ENCODE measurements at places on chromosomes 12 and 14. TPM values are rescaled to one million over a fixed set of nuclear protein-coding genes. Genes with fewer than 3 reads are reported as not detected.
A peak's percentile ranks its signal among the peaks of the same experiment; 100 is the strongest.

The RPGRIP1 gene
- 1.5 TPM for total RNA-seq

The TUNAR gene
- total RNA-seq: not detected

The CLEC9A gene
- 0.64 TPM for total RNA-seq

The SDR9C7 gene
- not detected for total RNA-seq

DNA sequence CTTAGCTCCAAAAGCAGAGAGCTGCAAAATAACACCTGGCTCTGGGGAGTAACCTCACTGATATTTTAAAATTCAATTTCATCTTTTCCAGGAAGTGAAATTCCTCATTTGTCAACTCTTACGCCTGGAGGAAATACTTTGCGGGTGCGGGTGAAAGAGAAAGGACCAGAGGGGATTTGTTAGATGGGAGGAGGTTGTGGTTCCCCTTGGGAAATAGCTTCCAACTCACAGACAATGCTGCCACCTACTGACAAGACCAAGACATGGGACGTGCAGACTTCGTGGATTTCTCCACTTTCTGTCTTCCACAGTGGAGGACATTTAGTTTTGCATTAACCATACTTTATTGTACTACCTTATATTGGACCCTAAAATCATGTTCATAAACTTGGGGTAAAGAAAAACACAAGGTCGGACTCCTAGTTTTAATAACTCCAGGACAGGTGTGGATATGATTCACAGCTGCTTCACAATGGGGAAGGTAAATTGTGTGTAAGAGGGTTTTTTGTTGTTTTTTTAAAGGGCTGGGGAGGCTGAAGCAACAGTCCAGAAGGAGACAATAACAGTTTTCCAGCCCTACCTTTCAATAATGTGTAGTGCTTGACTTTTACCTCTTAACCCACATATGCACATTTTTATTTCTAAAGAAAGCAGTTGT, 10.8 kb downstream of the FBXL14 start:
- peaks cover 3% of the 10 kb centered on the region for H3K36me3 ChIP-seq
- DNase-seq: peak; percentile 42
- H3K27ac ChIP-seq: no peak overlapping the region
- H3K4me1 ChIP-seq: peaks cover 6% of the 10 kb centered on the region
- H3K4me3 ChIP-seq: no peak overlapping the region

DNA sequence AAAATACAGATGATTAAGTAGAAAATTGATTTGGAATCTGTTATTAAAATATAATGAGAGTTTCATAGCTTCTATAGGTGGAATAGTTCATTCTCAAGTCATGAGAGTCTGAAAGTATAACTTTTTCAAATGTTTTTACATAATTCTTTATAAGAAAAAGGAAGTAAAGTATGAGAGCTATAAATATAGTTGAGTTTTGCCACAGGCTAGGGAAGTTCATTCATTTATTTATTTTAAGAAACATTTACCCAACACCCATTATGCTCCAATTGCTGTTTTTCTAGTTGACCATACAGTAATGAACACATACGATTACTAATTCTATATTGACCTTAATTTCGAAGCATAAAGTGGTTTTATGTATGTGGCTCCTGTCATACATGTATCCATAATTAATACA, 24.8 kb downstream of the LRRIQ1 start:
- no peak for DNase-seq
- no peak overlapping the region for H3K4me3 ChIP-seq
- no peaks in the 10 kb centered on the region for H3K27me3 ChIP-seq
- H3K4me1 ChIP-seq: no peaks in the 10 kb centered on the region

- no peaks in the 10 kb centered on the region for H3K27me3 ChIP-seq
- no peak overlapping the region for H3K27ac ChIP-seq
- DNase-seq: no peak
Measured at GRCh38 chr12:27554421-27555186, 30.6 kb downstream of the PPFIBP1 start.

- no peak overlapping the region for H3K4me3 ChIP-seq
- no peak for DNase-seq
- no peaks in the 10 kb centered on the region for H3K27me3 ChIP-seq
- no peaks in the 10 kb centered on the region for H3K36me3 ChIP-seq
Measured at GRCh38 chr12:87425942-87426554, 603.2 kb downstream of the C12orf50 start.

DNA sequence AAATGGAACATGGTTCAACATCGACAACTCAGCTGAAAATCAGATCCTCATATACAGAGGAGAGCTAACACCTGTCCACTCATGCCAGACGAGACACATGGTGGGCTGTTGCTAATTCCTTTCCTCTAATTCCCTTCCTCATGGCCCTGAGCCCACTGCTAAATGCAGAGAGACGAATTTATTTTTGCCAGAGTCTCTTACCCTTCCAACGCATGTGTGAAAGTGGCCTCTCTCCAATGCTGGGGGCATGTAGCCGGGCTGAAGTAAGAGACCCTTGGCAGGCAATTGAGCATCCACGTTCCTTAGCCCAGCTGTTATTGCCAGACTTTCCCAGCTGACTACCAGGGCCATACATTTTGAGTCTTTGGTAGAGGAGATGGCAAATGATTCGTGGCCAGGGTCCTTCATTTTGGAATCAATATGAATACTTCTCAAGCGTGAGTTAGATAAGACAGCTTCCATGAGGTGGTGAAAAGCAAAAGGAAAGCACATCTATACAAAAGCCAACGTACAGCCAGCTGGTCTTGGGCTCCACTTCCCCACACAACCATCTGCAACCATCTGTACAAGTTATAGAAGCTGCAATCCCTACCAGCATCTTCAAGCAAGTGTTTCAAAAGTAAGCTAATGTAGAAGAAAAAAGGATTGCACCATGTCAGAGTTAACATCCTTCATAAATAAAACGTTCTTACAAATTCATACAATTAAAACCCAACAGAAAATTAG, 28.6 kb downstream of the CORO1C start:
- DNase-seq: no peak
- no peak overlapping the region for H3K27ac ChIP-seq

GRCh38 chr14:20719777-20720176, 25.9 kb upstream of the EDDM3A start:
- H3K27me3 ChIP-seq: no peaks in the 10 kb centered on the region
- H3K4me3 ChIP-seq: no peak overlapping the region
- no peak for DNase-seq
- no peaks in the 10 kb centered on the region for H3K4me1 ChIP-seq

GRCh38 chr14:60356386-60356785, 107.4 kb downstream of the PPM1A start:
- no peak overlapping the region for H3K27ac ChIP-seq
- H3K27me3 ChIP-seq: no peaks in the 10 kb centered on the region
- H3K4me1 ChIP-seq: no peaks in the 10 kb centered on the region
- H3K36me3 ChIP-seq: no peaks in the 10 kb centered on the region
- DNase-seq: no peak
- no peak overlapping the region for H3K4me3 ChIP-seq

- H3K27me3 ChIP-seq: no peaks in the 10 kb centered on the region
- DNase-seq: no peak
- H3K27ac ChIP-seq: no peak overlapping the region
- H3K4me1 ChIP-seq: peaks cover 3% of the 10 kb centered on the region
- H3K36me3 ChIP-seq: no peaks in the 10 kb centered on the region
- H3K4me3 ChIP-seq: no peak overlapping the region
Measured at GRCh38 chr12:132210223-132211055, 66.2 kb downstream of the NOC4L start.

- H3K4me3 ChIP-seq: no peak overlapping the region
- no peaks in the 10 kb centered on the region for H3K4me1 ChIP-seq
- DNase-seq: no peak
- H3K27ac ChIP-seq: no peak overlapping the region
Measured at GRCh38 chr12:125873016-125873415, 807.8 kb downstream of the AACS start.

DNA sequence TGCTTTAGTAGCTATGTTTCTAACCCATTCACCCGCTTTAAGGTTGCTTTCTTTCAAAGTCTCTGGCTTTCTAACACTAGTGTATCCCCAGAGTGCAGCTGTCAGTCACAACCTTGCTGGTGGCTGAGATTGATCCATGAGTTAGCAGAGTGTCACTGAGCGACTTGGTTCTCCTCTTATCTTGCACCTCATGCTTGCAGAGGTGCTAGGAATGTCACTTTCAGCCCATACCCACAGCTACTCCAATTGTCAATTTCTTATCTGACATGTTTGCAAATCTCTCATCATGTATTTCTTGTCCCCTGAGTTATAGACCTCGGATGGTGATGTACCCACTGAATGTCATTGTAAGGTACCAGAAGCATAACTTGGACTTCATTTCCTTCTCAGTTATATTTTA, 1110.2 kb downstream of the GALC start:
- no peak overlapping the region for H3K27ac ChIP-seq
- no peaks in the 10 kb centered on the region for H3K4me1 ChIP-seq
- no peaks in the 10 kb centered on the region for H3K36me3 ChIP-seq
- H3K4me3 ChIP-seq: no peak overlapping the region
- DNase-seq: no peak
- H3K27me3 ChIP-seq: no peaks in the 10 kb centered on the region

DNA sequence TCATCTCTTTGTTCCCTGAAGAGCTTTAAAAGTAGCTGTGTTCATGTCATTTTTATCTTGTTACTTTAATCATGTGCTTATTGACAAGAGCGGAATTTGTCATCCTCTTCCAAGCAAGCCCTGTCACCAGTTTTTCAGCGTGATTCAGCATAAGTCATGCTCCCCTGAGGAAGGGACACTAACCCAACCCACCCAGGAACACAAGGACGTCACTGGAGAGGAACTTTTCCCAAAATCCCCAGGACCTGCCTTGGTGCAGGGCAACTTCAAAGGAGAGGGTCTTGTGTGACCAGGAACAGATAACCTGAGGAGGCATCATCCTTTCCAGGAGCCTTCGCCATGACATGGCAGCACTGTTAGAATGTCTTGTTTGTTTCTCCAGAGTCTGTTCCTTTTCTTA, 107.1 kb upstream of the DIO3 start:
- no peak for DNase-seq
- peaks cover under 1% of the 10 kb centered on the region for H3K27me3 ChIP-seq
- H3K4me3 ChIP-seq: no peak overlapping the region
- H3K27ac ChIP-seq: no peak overlapping the region
- H3K4me1 ChIP-seq: no peaks in the 10 kb centered on the region
- no peaks in the 10 kb centered on the region for H3K36me3 ChIP-seq

DNA sequence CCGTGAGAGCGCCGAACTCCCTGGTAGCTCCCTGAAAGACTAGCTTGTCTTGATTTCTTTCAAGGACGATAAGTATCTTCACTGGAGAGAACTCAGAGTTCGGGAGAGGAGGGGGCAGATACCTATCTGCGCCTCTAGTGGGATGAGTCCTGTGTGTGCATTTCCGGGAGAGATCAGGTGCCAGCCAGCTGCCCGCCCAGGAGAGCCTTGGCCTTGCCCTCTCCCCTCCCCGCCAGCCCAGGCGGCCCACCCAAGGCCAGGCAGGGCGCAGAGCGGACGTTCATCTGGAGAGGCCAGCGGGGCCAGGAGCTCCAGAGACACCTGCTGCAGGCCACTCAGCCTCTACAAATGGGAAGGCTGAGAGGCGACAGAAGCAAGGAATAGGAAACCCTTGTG, 1.0 kb downstream of the CD9 start:
- H3K4me1 ChIP-seq: no peaks in the 10 kb centered on the region
- no peak for DNase-seq
- H3K27ac ChIP-seq: no peak overlapping the region
- H3K27me3 ChIP-seq: peaks cover 3% of the 10 kb centered on the region
- H3K36me3 ChIP-seq: no peaks in the 10 kb centered on the region

DNA sequence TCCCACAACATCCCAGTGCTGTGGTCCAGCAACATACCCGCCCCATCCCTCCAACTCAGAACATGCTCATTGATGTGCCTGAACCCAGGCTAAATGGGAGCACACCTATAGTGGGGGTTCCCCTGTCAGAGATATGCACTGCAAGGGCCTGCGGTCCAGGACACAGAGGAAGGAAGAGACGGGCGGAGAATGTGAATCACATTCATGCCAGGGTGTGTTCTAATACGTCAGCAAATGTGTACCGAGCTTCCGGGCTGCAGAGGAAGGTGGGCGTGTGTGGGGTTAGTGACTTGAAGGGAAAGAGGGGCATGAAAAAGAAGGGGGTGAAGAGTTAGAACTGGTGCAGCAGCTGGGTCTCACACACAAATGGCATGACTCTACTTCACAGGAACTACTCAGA, 83.7 kb downstream of the DPF3 start:
- no peaks in the 10 kb centered on the region for H3K36me3 ChIP-seq
- no peak for DNase-seq
- no peaks in the 10 kb centered on the region for H3K27me3 ChIP-seq
- no peak overlapping the region for H3K4me3 ChIP-seq
- H3K27ac ChIP-seq: no peak overlapping the region

- no peak overlapping the region for H3K4me3 ChIP-seq
- no peak for DNase-seq
- no peaks in the 10 kb centered on the region for H3K36me3 ChIP-seq
- no peak overlapping the region for H3K27ac ChIP-seq
- no peaks in the 10 kb centered on the region for H3K27me3 ChIP-seq
- no peaks in the 10 kb centered on the region for H3K4me1 ChIP-seq
Measured at GRCh38 chr12:73277971-73278370, 1005.8 kb downstream of the TRHDE start.

DNA sequence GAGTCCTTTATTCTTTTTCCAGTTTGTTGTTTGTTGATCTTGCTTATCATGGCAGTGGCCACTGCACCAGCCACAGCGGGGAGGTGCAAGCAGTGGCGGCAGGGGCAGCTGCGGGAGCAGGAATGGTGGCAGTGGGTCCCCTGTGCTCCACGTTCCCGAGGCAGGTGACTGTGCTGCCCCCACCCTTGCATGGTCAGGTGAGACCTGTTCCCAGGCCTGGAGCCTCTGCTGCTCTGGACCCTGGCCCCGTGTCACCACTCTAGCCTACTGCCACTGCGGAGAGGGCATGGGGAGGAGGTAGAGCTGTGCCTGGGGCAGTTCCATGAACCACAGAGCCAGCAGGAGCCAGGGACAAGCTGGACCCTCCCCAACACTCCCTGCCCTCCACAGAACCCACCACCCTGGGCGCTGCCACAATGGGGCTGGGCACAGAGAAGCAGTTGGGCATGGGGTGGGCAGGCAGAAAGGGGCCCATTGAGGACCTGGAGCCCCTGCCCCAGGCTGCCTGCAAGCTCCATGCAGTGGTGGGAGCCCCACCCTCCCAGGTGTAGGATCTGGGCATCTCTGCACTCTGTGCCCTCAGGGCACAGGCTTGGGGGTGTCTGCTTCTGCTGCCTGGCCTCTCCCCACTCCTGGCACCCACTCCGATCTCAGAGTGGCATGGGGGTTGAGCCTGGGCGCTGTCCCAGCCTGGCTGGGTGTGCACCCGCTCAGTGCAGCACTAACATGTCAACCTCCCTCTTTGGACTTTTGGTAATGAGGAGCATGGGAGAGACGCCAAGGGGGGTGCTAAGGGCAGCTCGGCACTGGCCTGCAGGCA, 23.1 kb upstream of the WDR20 start:
- H3K4me1 ChIP-seq: no peaks in the 10 kb centered on the region
- DNase-seq: no peak
- no peak overlapping the region for H3K27ac ChIP-seq
- no peaks in the 10 kb centered on the region for H3K36me3 ChIP-seq
- H3K4me3 ChIP-seq: no peak overlapping the region

GRCh38 chr12:81095501-81096232, 17.8 kb downstream of the ACSS3 start:
- no peak overlapping the region for H3K4me3 ChIP-seq
- no peaks in the 10 kb centered on the region for H3K36me3 ChIP-seq
- no peaks in the 10 kb centered on the region for H3K4me1 ChIP-seq
- H3K27me3 ChIP-seq: no peaks in the 10 kb centered on the region
- H3K27ac ChIP-seq: no peak overlapping the region
